Epithelial cell of umbilical artery (primary cell): ENCODE measurements at places on chromosomes 1 and 21. TPM values are rescaled to one million over a fixed set of nuclear protein-coding genes. Genes with fewer than 3 reads are reported as not detected.

PAPPA2 gene
- under 0.01 and 0.76 TPM in 2 replicates for total RNA-seq

S100A12 gene
- total RNA-seq = not detected in 2 replicates

PRUNE1 gene
- total RNA-seq = 4.2 and 5.0 TPM in 2 replicates

MSH4 gene
- under 0.01 and 0.46 TPM in 2 replicates for total RNA-seq

BARHL2 gene
- not detected in 2 replicates for total RNA-seq

CD101 gene
- under 0.01 and 0.15 TPM in 2 replicates for total RNA-seq

GJB3 gene
- total RNA-seq = not detected in 2 replicates

ADAMTS4 gene
- total RNA-seq = 16.0 and 16.6 TPM in 2 replicates

LDLRAP1 gene
- 10.4 and 11.4 TPM in 2 replicates for total RNA-seq

NR5A2 gene
- 4.5 and 14.3 TPM in 2 replicates for total RNA-seq

TMPRSS2 gene
- not detected in 2 replicates for total RNA-seq

GJA5 gene
- total RNA-seq = 162 and 842 TPM in 2 replicates

DNAJB4 gene
- total RNA-seq = 131 and 237 TPM in 2 replicates

CNIH4 gene
- 88.9 and 163 TPM in 2 replicates for total RNA-seq

CFAP74 gene
- total RNA-seq = not detected in 2 replicates

AIRE gene
- total RNA-seq = under 0.01 and 0.15 TPM in 2 replicates

ADAMTS5 gene
- under 0.01 TPM in 2 replicates for total RNA-seq

OR2G6 gene
- not detected in 2 replicates for total RNA-seq

RHD gene
- total RNA-seq = not detected in 2 replicates

NCMAP gene
- total RNA-seq = not detected in 2 replicates

RGL1 gene
- total RNA-seq = 38.3 and 43.3 TPM in 2 replicates

TRIM17 gene
- total RNA-seq = not detected in 2 replicates

LIN28A gene
- total RNA-seq = not detected in 2 replicates

CDA gene
- 0.61 and 0.65 TPM in 2 replicates for total RNA-seq

TMEM52 gene
- total RNA-seq = not detected in 2 replicates

MIB2 gene
- 27.6 and 54.3 TPM in 2 replicates for total RNA-seq

ANKRD35 gene
- 0.32 and 0.46 TPM in 2 replicates for total RNA-seq

PRPF38A gene
- total RNA-seq = 10.7 and 13.7 TPM in 2 replicates

UQCRHL gene
- 0.76 and 2.9 TPM in 2 replicates for total RNA-seq

PSRC1 gene
- 7.5 and 12.3 TPM in 2 replicates for total RNA-seq

AVPR1B gene
- total RNA-seq = not detected in 2 replicates

FMO5 gene
- 0.65 and 0.76 TPM in 2 replicates for total RNA-seq

GPR37L1 gene
- not detected in 2 replicates for total RNA-seq

HUNK gene
- total RNA-seq = not detected in 2 replicates

ANGPTL7 gene
- total RNA-seq = not detected in 2 replicates

SAMD13 gene
- total RNA-seq = 3.6 and 5.2 TPM in 2 replicates

IL23R gene
- total RNA-seq = not detected in 2 replicates

RIMS3 gene
- total RNA-seq = 0.15 and 0.32 TPM in 2 replicates

DLGAP3 gene
- under 0.01 TPM in 1 of 2 replicates, not detected in the other for total RNA-seq

NME7 gene
- 28.9 and 59.7 TPM in 2 replicates for total RNA-seq

SRGAP2C gene
- total RNA-seq = 19.3 and 24.0 TPM in 2 replicates

CHML gene
- 14.6 and 16.0 TPM in 2 replicates for total RNA-seq

LRRC38 gene
- total RNA-seq = not detected in 2 replicates

KRTAP10-9 gene
- total RNA-seq = not detected in 2 replicates

GIPC2 gene
- total RNA-seq = 12.7 and 29.3 TPM in 2 replicates
